NCI-H446 (cell line): ENCODE measurements at places on chromosomes 11 and 22.

GRCh38 chr11:35682230-35683173 is 19.9 kb downstream of the TRIM44 start:
- DNase-seq = no peak

DNA sequence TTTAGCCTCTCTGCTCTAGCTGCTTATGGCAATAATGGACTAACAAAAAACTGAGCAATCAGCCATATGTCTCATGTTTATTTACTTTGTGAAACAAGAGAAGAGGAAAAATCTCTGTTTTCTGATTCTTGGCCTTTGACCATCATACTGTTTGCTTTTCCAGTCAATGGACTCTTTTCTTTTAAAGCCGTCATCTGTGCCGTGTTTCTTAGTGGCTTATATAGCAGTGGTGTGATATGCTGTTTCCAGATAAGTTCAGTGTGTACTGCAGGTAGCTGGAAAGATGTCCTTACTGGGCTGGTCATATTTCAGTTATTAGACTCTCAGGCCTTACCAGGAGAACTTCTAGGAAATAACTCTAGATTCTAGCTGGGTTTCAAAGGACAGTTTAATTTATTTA is 33.6 kb upstream of the TECTA start:
- DNase-seq = no peak

GRCh38 chr11:61587951-61588727 is 7.3 kb upstream of the SYT7 start:
- DNase-seq = no peak

GRCh38 chr22:30205281-30206115 is 41.1 kb downstream of the LIF start:
- peak; percentile 85 for DNase-seq

DNA sequence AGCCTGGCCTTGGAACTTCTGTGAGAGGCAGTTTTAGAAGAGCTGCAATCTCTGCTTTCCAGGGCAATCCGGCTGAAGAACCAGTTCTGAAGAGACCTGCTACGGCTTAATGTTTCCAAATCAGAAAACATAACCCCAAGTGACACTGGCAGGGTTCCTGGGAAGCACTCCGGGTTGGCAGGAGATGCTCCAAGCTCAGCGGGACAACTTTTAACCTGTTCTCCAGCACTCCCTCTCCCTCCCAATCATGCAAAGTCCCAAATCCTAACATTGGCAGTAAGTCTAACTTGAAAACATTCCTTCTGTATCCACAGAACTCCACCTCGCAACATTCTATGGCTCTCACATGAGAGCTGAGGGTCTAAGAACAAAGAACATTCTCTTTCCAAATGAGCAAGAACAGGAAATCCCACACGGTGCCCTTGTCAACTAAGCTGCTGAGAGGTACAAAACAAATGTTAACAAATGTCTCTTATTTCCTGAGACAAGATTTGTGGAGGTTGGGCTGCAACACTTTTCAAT is 48.5 kb upstream of the MN1 start:
- DNase-seq = peak; percentile 29

- DNase-seq = no peak
Observed at GRCh38 chr11:128238521-128239265, 348.7 kb downstream of the ETS1 start.

DNA sequence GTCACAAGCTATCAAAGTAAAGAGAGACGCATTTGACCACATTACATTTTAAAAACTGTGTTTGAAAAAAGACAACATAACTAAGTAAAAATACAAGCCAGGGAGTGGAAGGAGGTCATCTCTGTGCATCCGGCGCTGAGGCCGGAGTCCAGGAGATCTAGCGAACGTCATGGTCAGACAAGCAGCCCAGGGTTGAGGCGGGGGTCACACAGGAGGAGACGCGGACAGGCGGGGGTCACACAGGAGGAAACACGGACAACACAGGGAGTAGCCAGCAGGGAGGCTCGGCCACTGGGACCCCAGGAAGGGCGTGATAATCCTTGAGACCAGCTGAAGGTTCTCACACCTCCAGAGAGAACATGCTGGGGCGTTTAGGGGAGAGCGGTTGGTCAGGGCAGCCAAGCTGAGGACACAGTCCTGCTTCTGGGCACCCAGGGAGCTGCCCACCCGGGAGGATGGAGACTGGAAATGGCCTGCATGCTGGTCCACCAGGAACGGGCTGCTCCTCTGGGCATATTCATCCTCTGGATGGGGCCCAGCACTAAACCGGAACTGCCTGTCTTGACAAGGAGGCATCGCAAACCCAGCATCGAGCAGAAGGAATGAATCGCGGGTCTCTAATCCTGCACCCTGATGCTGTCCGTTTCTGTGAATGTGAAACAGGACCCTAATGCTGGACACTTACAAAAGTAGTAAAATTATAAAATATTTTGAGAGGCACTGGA is 40.9 kb upstream of the MUC5AC start:
- DNase-seq = no peak

GRCh38 chr11:128941573-128942271 is 949 bp downstream of the TP53AIP1 start:
- DNase-seq = no peak

GRCh38 chr11:131938351-131938751 is 567.9 kb downstream of the NTM start:
- DNase-seq = no peak

DNA sequence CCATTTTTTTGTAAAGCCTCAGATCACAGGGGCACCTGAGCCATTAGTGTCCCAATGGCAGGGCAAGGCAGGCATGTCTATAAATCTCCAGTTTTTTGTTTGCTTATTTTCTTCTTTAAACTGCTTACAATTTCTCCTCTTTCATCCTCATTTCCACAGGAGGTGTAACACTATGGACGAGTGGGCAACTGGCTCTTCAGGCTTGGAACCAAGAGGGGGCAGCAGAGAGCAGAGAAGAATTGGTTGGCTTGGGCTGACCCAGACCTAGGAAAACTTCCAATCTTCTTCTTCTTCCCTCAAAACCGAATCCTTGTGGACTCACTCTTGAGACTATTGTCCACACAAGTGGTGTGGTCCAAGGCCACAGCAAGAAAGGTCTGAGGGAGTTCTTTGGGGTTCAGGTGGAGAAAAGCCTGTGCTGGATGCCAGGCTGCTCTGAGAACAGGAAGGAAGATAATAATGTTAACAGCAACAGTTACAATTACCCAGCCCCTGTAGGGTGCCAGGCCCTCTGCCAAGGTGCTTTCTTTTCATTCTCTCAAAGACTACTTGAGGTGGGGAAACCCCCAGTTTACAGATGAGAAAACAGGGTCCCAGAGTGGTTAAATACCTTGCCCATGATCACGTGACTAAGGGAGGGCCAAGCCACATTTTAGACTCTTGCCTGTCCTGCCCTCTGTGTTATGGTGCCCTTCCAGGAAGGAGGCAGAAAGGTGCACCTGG is 70.7 kb upstream of the E2F8 start:
- DNase-seq = peak; percentile 69

- peak; percentile 20 for DNase-seq
Observed at GRCh38 chr11:102733232-102733875, 8.6 kb upstream of the MMP8 start.

DNA sequence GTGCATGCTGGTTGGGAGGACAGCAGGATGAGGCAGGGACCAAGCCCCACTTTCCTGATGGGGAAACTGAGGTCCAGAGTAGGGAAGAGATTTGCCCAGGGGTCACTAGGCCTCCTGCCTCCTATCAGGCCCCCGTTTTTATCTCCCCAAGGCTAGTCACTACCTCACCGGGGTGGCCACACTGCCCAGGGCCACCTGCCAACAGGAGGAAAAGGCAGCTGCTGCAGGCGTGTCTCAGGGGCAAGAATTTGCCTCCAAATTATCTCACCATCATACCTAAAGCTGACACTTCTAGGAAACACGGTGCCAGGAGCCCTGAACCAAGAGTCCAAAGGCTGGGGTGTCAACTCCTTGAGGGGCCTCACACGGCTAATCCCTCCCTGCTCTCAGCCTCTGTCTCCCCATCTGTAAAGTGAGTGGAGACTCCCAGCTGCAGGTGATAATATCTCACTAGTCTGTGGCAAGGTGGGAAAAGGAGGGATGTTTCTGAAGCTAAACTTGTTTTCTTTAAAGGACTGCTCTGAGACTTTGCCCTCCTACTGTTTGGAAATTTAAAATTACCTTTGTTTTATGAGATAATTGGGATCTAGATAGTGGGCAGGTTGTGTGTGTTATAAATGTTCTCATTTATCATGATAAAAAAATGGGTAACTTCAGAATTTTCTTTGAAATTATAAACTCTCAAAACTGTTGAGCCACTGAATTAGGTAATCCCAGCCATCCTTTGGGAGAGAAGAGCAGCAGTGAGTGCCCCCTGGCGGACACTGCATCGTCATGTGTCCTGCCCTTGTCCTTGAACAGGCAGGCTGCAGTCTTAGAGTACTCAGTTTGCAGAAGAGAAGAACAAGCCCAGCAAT is 60.0 kb downstream of the MYO7A start:
- peak; percentile 90 for DNase-seq

DNA sequence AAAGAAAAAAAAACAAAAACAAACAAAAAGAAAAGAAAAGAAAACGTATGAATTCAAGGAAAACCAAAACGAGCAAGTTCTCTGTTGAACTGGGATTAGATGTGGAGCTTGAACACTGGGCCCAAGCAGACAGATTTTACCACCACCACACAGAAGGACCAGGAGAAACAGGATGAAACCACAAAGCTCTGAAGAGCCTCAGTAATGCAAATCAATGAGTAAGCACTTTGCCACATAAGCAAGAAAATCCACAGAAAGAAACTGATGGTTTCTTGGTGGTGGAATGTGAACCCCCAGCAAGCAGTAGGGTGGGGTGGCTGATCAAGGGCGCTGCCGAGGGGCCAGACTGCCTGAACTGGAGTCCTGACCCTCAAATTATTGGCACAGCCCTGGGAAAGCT is 50.9 kb upstream of the NFRKB start:
- no peak for DNase-seq

GRCh38 chr11:128551611-128552335 is 35.6 kb downstream of the ETS1 start:
- DNase-seq = no peak

DNA sequence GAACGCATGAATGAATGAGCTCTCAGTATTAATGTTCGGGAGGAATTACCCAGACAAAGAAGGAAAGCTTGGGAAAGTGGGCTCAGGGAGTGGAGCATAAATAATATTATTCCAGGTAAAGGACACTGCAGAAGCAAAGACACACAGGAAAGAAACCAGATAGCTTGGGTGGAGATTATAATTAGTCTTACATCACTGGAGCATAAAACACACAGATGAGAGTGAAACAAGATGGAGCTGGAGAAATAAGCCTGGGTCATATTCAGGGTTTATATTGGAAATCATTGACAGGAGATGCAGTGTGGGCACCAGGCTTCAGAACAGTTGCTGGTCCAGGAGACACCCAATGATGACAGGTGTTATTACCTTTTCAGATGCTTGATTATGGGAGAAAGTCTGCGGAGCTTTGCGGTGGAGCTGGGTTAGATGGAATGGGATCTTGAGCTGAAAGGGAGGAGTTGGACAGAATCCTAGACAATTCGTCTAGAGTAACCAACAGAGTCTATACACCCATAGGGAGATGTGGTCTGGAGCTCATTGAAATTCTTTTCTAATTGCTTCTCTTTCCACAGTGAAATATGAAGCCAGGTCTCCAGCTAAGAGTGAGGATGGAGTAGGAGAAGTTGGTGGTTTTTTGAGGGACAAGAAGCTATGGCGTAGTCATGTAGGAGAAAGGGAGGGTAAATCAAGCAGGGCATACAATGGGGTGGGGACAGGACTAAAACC is 227.2 kb downstream of the FAM76B start:
- DNase-seq = no peak
